ENCODE measurements at places on chromosomes 6 and 20.

GRCh38 chr20:56748476-56749377 is 119.6 kb downstream of the TFAP2C start:
- DNase-seq: no peak

- DNase-seq: no peak
Measured at GRCh38 chr20:50519036-50519762, 9.0 kb downstream of the PTPN1 start.

GRCh38 chr20:50292591-50293283 is 102.1 kb downstream of the CEBPB start:
- no peak for DNase-seq

DNA sequence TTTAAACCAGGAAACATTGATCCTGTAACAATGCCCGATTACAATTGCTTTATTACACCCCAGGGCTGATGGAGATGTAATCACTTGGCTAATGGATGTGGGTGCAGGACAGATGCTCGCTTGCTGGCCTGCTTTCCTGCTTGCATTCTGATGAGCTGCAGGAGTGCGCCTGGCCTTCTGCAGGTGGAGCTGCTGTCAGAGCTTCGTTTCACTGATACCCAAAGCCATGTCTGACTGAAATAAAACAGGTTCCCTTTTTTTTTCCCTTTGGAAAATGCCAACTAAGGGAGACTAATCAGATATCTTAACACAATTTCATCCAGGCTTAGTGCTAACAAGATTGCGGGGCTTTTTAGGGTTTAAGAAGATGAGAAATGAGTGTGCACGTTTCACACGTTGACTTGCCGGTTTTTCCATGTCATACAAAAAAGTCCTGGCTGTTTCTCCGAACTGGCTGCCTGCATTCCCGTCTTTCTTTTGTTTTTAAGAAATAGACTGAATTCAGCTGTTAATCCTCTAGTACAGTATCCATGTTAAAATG is 60.7 kb downstream of the VAPB start:
- DNase-seq: no peak

- no peak for DNase-seq
Measured at GRCh38 chr20:9699181-9699580, 139.7 kb downstream of the PAK5 start.

DNA sequence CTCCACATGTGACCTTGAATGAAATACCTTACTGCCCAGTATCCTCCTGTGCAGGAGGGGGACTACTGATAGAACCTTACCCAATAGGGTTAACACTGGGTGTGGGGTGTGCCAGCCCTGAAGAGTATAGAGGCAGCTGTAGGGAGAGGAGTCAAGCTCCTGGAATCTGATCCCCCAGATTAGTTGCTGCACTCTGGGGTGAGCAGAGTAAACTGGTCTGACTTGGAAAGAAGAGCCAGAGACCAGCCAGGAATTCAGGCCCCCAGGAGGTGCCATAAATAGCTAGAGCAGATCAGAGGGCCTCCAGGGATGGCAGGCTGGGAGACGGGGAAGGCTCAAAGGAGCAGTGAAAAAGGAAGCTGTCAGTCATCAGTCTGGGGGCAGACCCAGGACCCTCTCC is 3.5 kb upstream of the APOBEC2 start:
- DNase-seq: no peak

GRCh38 chr6:47520282-47520681 is 42.7 kb downstream of the CD2AP start:
- DNase-seq: no peak

- no peak for DNase-seq
Measured at GRCh38 chr6:133752129-133752528, 136.8 kb upstream of the TCF21 start.

DNA sequence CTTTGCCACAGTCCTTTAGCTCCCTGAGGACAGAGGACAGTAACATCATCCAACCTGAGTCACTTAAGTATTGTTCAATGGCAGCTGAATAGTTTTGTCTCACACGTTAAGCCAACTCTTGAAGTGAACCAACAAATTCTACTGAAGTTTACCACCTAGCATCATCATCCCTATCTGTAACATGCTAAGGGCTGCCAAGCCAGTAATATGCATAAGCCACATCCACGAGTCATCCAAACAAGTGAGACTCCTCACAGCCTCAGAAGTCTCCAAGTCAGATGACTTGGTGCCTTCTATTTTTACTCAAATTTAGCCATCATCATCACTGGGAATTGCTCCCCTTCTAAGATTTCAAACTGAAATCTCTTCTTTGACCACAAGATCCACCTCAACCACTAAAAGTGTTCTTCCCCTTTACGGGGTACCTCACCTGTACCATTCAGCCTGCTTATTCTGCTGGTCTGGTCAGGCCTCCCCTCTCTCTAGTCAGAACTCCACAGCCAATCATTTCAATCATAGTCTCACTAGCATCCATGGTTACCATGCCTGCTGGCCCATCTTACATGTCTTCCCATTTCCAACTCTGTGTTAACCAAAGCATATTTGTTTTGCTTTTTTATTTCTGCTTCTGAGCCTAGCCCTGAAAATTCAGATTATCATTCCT is 73.7 kb downstream of the DTNBP1 start:
- DNase-seq: no peak

GRCh38 chr20:32555584-32555983 is 29.5 kb downstream of the NOL4L start:
- no peak for DNase-seq

- no peak for DNase-seq
Measured at GRCh38 chr20:47042464-47042863, 147.8 kb downstream of the EYA2 start.

GRCh38 chr6:141158740-141159139 is 974.0 kb upstream of the GJE1 start:
- no peak for DNase-seq

DNA sequence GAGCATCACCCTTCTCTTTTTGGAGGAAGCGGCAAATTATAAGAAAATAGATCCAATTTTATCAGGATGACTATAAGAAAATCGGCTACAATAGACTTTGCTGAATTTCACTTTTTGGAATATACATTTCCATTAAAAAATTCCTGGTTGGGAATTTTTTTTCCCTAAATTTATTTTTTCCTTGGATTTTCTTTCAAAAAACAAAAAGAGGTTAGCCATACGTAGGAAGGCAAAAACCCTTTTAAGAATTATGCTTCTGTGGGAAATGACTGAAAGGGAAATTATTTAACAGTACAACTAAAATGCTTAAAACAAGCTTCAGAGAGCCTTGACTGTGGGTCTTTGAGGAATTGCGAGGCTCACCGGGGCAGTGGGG is 86.9 kb downstream of the SLC22A23 start:
- no peak for DNase-seq

GRCh38 chr6:52759085-52759484 is 4.2 kb downstream of the GSTA2 start:
- DNase-seq: no peak

GRCh38 chr6:1479095-1479494 is 89.7 kb downstream of the FOXF2 start:
- no peak for DNase-seq

- DNase-seq: no peak
Measured at GRCh38 chr6:168080393-168081077, 1.5 kb upstream of the FRMD1 start.

DNA sequence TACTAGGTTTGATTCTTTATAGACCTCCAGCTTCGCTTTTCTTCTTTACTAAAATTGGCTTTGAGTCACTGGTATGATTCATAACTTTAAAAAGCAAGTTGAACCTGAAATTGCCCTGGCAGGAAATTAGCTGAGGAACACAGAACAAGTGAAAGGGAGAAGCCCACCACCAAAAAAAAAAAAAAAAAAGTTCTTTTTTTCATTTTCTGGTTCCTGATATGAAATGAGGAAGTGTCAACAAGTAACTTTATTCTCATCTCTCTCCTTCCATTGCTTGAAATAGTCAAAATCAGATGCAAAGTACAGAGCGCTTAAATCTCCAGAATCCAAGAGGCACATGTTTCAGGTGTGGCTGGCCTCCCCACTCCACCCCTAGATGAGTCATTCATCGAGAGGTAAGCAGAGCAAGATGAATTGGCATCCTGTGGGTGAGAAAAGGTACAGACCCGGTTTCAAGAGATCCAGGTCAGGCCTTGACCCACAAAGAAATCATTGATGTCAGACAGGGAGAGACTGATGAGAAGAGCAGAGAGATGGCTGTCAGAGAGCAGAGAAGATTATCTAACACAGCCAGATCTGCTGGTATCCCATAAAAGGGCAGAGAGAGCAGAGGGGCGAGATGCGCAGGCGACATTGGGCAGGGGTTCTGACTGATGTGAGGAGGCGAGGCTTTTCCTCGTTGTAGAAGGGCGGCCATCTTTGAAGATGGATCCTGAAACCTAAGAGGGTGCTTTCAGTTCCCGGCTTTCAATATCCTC is 54.8 kb upstream of the MBOAT1 start:
- no peak for DNase-seq

Data from CD8-positive, alpha-beta T cell (primary cell).